Stimulated activated CD8-positive, alpha-beta memory T cell treated with anti-CD3 and anti-CD28 coated beads, Interleukin-7, amount 100 ng/mL, for 1 hour (primary cell): ENCODE measurements at places on chromosomes 5 and 9.

- DNase-seq: no peak
Measured at GRCh38 chr5:56481428-56482357, 248.6 kb upstream of the ANKRD55 start.

DNA sequence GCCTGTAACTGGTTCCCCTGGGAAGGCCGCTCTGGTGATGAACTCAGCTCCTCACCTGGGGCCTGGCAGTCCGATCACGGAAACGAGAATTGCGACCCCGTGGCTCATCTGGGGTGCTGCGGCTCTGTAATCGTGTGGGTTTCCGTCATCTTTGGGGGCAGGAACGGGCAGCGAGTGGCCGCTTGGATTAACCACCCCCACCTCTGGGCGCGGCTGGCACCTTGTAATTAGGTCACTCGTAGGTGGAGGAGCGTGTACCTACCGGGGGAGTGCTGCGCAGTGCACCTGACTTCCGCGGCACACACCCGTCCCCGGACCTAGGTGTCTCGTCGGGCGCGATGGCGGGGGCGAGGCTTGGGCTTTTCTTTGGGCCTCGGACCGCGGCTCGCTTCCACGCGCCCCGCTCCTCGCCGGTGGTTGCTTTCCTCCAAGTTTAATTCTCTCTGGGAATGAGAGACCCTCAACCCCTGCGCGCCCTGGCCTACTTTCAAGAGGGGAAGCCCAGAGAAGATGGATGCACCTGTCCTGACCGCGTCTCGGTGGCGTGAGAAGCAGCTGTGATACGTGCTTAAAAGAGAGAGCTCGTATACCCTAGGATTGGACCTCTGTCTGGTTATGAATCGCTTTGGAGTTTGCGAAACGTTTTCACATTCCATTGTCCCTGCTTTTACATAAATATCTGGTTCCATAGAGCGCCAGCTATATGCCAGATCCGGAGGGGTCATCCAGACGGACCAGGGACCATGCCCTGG lies 744 bp upstream of the PPP2CA start:
- DNase-seq: no peak

DNA sequence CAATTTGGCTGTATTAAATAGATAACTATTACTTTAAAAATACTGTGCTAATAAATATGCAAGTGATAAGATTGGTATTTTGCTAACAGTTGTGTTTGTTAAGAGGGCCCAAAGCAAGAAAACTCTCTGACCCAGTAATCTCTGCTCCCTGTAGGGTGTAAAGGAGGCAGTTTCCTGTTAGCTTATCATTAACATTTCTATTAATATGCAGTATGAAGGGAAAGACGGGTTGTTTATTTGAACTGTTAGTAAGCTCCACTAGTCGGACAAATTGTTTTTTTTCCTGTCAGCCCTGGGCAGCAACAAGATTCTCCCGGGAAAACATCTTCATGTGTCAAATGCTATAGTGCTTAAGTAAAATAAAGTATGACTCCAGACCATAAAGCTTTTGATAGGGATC lies 35.6 kb downstream of the ERP44 start:
- no peak for DNase-seq

DNA sequence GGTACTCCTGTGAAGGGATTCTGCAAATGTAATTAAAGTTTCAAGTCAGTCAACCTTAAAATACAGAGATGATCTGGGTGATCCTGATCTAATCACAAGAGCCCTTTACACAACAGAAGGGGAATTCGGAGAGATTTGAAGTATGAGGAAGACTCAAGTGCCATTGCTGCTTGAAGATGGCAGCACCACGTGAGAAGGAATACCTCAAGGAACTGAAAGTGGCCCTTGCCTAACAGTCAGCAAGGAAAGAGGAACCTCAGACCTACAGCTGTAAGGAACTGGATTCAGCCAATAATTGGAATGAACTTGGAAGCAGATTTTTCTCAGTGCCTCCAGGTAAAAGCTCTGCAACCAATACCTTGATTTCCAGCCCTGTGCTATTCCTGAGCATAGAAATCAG lies 87.4 kb downstream of the THBS4 start:
- no peak for DNase-seq
